ENCODE measurements at places on chromosomes 1 and 21.

DNA sequence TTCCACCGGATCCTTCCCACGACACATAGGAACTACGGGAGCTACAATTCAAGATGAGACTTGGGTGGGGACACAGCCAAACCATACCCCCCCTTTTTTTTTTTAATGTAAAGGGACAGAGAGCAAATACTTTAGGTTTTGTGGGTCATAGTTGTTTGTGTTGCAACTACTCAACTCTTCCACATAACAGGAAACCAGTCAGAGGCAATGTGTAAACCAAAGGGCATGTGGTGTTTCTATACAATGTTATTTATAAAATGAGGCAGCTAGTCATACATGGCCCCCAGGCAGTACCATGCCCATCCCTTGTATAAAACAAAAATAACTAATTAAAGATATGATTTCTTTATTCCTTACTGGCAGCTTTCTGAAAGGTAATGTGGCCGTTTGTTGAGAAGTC lies 845.4 kb upstream of the ADAMTS5 start:
- DNase-seq: no peak

DNA sequence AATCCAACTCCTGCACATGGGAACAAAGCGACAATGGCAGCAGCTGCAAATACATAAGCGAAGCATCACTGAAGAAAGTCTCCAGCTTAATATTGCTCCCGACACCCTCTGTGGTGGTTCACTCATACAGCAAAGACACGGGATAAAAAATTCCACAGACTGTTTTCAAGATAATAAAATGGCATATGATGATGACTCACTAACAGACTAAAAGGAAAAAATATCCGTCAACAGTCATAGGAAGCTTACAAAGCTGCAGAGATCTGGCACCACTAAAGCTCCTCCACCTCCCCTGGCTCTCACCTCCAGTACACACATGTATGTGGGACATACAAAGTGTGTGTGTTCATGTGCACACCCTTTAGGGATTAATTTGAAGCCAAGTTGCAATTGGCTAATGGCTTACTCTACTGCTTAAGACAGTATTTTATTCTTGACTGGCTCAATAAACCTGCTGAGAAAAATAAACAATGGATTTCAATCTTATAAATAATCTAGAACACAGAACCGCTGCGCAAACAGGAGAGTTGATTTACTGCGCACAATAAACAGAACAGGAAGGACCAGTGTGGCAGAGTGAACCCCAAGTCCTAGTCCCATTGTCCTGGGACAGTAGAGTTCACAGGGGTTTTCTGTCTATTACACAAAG lies 94.4 kb downstream of the SLC45A1 start:
- DNase-seq: no peak

DNA sequence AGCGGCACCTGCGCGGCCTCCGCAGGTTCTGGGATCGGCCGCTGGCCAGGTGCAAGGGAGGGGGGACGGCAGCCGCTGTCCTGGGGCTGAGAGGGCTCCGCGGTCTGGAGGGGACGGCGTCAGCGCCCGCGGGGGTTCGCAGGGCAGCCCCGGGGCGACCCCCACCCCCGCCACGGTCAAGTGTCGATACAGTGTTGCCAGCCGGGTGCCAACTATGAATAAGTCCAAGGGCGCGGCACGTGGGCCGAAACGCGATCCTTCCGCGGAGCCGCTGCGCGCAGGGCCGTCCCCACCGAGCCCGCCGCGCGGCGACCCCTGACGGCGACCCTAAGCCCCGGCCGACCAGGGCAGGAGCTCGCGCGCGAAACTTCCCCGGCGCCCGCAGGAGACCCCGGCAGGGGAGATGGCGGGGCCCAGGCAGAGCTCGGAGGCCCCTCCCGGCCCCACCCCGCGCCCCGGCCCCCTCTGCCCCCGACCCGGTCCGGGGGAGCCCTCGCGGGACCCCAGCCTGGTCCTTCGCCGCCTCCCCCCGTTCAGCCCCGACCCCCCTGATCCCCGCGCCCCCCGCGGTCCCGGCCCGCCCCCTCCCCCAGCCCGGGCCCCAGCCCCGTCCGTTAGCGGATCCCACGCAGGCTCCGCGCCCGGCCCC lies 586 bp upstream of the AGPAT3 start:
- no peak for DNase-seq

- no peak for DNase-seq
Observed at GRCh38 chr21:25297117-25297516, 310.2 kb downstream of the MRPL39 start.

GRCh38 chr1:63854091-63854490 lies 80.3 kb downstream of the ROR1 start:
- no peak for DNase-seq

- DNase-seq: no peak
Observed at GRCh38 chr1:200561856-200562214, 58.7 kb downstream of the KIF14 start.

GRCh38 chr1:197465528-197466327 lies 197.7 kb downstream of the CRB1 start:
- DNase-seq: peak; percentile 87

- DNase-seq: no peak
Observed at GRCh38 chr1:40627987-40628902, 37.2 kb downstream of the RIMS3 start.

- DNase-seq: no peak
Observed at GRCh38 chr1:183372586-183373230, 45.5 kb downstream of the NMNAT2 start.

DNA sequence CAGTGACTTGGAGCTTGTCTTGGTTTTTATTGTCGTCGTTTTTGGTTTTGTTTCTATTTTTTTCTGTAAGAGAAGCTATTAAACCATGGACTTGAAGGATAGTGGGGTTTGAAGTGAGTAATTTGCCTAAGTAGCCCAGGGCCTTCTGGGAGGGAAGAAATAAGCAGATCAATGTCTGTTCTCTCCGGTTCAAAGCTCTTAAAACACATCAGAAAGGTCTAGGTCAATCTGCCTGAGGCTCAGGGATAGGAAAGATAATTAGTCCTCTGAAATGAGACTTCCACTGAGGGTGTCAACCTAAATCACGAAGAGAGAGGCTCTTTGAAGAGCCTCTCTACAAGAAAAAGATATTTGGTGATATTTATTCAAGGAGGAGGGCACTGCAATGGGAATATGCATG lies 178.0 kb downstream of the MATN1 start:
- DNase-seq: no peak

DNA sequence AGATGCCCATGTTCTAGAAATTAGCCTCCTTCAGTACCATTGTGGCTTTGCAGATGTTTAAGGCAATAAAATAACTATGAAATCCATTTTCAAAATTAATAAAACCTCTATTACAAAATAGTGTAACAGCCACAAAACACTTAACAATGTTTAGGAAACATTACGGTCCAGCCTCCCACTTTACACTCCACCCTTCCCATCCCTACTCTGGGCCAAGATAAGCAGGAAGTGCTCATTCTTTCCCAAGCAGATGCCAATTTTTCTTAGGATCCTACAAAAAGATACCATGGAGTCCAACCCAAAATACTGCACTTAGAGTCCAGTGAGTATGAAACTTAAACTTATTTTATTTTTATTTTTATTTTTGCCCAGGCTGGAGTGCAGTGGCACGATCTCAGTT lies 150.8 kb downstream of the NR5A2 start:
- no peak for DNase-seq

DNA sequence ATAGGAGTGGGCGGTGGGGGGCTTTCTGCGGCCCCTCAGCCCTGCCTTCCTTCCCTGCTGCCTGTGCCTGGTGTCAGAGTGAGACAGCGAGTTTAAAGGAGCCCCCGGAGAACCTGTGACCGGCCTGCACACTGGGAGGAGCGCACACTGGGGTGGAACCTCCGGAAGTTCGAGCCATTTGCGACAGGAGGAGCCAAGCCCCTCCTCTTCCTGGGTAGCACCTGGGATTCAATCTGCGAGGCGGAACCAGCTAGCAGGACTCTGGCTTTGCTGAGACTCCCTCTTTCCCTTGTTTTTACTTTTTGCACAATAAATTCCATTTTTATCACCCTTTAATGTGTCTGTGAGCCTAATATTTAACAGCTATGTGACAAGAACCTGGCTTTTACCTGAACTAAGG lies 540.6 kb downstream of the NPHP4 start:
- DNase-seq: no peak

- no peak for DNase-seq
Observed at GRCh38 chr1:181660621-181661020, 177.3 kb downstream of the CACNA1E start.

DNA sequence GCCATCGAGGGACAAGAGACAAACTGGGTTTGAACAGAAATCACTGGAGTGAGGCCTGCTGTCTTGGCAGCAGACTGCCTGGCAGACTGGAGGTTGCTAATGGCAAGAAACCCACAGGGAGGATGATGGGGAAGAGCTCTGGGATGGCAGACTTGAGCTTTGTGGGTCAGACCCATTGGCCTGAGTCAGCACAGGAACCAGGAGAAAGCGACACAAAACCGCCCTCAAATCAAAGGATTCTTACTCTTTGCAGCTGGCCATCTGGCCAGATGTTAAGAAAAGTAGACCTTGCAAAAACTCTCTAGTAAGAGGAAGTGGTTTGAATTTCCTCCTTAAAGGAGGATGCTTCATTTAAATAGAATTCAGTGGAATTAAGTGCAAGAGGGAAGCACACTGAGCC lies 195.2 kb upstream of the JUN start:
- no peak for DNase-seq

GRCh38 chr1:23211955-23212354 lies 5.3 kb downstream of the HTR1D start:
- no peak for DNase-seq

DNA sequence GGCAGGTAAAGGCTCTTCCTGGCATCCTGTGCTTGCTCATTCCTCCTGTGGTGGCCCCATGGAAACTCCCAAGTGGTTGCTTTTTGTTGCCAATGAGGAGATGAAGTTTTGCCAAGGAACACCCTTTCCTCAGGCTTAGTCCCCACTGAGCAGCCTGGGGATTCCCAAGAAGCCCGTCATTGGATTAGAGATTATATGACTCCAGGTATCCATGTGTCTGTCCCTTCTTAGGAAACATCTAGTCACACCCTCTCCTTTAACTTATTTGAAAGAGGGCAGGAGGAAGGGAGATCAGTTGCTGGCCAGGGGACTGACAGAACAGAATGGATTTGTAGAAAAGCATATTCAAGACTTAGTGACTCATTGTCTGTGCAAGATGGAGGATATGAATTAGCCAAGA lies 3.8 kb upstream of the LCE3A start:
- no peak for DNase-seq

DNA sequence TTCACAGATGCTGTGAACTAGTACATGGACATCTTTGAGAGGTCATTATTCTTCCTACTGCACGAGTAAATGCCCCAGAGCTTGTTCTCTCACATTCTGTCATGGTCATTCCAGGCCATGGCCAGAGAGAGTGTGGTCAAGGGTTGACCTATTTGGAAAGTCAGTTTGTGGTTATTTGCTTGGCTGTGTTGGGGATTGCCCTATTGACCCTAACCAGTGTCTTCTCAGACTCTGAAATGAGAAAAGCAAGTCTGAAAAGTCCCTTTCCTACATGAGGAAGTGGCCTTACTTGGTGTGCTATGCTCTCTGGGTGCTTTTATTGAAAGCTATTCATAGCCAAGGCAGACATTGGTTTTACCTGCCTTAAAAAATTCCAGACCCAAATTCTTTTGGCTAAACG lies 26.6 kb downstream of the CLIC6 start:
- no peak for DNase-seq

DNA sequence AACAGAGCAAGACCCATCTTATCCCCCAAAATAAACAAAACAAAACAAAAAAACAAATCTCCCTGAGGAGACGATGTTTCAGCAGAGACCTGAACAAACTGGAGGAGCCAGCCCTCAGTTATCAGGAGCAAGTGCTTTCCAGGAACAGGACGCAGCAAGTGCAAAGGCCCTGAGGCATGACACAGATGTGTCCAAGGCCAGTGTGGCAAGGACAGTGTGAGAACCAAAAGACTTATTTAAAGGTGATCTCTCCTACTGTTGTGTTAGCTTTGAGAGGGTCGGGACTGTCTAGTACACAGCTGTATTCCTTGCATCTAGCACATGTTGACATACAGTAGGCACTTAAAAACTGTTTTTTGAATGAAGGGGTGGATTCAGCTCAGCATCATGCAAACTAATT lies 48.0 kb downstream of the FOXD2 start:
- DNase-seq: no peak

GRCh38 chr1:212077028-212077427 lies 41.5 kb downstream of the DTL start:
- no peak for DNase-seq

DNA sequence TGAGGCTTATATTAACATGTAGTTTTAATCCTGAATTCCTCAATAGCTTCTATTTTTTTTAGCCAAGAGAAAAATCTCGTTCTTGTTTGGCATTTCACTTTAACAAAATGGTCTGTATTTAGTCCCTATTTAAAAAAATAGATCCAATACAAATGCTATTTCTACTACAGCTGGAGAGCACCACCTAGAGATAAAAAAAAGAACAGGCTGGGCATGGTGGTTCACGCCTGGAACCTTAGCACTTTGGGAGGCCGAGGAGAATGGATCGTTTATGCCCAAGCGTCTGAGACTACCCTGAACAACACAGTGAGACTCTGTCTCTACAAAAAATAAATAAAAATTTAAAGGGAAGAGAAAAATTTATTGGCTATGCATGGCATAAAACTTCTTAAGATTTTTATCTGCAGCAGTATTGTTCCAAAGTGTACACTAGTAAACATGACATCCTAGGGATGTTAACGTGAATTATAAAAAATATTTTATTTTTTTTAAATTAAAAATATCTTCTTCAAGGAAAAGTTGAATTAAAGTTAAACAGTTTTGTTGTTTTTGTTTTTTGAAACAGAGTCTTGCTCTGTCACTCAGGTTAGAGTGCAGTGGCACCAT lies 4.4 kb downstream of the ST7L start:
- no peak for DNase-seq

- no peak for DNase-seq
Observed at GRCh38 chr1:50742523-50742922, 217.5 kb downstream of the FAF1 start.

- DNase-seq: no peak
Observed at GRCh38 chr1:72283022-72283306, 625 bp upstream of the NEGR1 start.

GRCh38 chr21:38758501-38759214 lies 47.1 kb upstream of the ETS2 start:
- DNase-seq: no peak

GRCh38 chr1:170162459-170163246 lies 16.9 kb downstream of the NTMT2 start:
- no peak for DNase-seq

DNA sequence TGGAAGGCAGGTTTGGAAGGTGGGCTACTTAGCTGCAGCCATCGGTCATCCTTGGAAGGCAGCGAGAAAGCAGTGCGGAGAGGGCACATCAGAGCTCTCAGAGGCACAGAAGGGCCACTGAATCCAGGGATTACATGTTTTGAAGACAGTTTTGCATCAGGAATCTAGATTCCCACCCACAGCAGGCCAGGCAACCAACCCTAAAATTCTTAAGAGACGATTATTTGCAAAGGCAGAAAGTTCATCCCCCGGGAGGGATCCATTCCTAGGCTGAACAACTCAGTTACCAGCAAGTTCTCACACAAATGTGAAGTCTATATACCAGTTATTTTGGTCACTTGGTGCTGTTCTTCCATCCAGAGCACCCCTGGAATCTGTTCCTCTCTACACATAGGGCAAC lies 457.3 kb upstream of the VAMP3 start:
- no peak for DNase-seq

- DNase-seq: no peak
Observed at GRCh38 chr1:75520862-75521475, 89.9 kb downstream of the SLC44A5 start.
